ENCODE measurements at places on chromosomes 3 and 15.

DNA sequence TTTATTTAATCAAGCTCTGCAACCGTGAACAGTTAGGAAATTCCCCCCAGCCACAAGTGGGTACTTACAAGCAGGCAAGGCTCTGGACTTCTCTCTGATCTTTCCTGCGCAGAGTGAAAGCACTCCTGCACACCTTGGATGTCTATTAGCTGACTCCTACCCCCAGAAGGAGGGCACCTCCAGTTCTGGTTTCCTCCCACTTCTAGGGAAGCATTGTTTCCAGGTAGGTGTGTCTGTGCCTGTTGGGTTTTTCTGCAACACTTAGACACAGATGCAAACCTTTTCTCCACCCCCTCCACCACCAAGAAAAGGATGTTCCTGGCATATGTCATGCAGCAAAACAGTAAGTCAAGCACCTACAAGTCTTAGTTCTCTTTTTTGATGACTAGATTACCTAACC, at the start of gene ZBED2:
ZBED2 (minus strand) TSS at position 115 of the 400 bp plus-strand sequence. CDS start 1,145 bp downstream, outside the sequence.
- no peaks in the 10 kb centered on the region for H3K4me1 ChIP-seq
- H3K27ac ChIP-seq = no peak within 1 kb of the TSS
- no peak within 1 kb of the TSS for H3K4me3 ChIP-seq
- no peak for DNase-seq
- H3K27me3 ChIP-seq = no peaks in the 10 kb centered on the region

DNA sequence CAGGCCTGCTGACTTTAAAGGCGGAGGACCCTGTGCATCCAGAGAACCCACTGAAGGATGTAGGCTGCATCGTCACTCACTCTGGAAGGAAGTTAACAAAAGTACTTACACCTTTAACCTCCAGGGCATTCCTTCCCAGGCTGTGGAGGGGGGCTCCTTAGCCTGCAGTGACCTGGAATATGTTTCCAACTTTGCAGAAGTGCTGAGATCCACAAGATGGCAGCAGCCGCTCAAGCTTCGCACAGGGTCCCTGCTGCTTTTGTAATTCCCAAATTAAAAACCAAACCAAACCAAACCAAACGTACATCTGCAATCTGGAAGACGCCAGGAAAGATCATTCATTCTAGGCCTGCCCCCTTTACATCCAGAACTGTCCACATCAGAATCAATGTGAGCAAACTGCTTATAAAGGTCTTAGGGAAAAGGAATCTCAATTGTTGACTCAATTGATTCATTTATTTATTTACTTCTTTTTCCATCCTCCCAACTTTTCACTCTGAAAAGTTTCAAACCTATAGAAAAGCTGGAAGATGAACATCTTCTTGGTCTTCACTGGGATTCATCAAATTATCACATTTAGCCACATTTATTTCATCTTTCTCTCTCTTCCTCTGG, 70.5 kb upstream of the KLHL25 start:
- H3K36me3 ChIP-seq = no peaks in the 10 kb centered on the region
- H3K27me3 ChIP-seq = peaks cover 7% of the 10 kb centered on the region
- no peak overlapping the region for H3K27ac ChIP-seq
- DNase-seq = no peak

- no peak for DNase-seq
- H3K27me3 ChIP-seq = no peaks in the 10 kb centered on the region
- H3K4me3 ChIP-seq = no peak overlapping the region
- H3K36me3 ChIP-seq = no peaks in the 10 kb centered on the region
Observed at GRCh38 chr15:52278636-52279367, 16.8 kb downstream of the MYO5C start.

DNA sequence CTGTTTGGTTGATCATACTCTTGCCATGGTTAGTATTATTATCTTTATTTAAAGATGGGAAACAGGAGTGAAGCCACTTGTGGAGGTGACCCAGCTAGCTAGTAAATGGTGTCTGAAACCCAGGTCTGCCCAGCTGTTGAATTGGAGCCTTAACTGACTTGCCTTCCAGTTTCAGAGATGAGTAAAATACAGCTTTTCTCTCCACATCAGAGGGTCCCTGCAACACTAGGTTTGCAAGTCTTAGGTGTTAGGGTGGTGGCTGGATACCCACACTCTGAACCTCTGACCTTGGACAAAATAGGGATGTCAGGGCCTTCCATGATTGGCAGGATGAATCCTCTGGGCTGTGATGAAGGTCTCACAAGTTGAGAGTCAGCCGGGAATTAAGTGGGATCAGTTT, 4.1 kb downstream of the FLNB start:
- H3K27ac ChIP-seq = peak overlapping the region; percentile 79
- no peaks in the 10 kb centered on the region for H3K36me3 ChIP-seq
- H3K27me3 ChIP-seq = no peaks in the 10 kb centered on the region
- DNase-seq = no peak

- H3K27ac ChIP-seq = no peak overlapping the region
- H3K4me1 ChIP-seq = no peaks in the 10 kb centered on the region
- no peak overlapping the region for H3K4me3 ChIP-seq
- DNase-seq = no peak
- H3K36me3 ChIP-seq = no peaks in the 10 kb centered on the region
Observed at GRCh38 chr3:59540241-59540640, 490.4 kb upstream of the CFAP20DC start.

DNA sequence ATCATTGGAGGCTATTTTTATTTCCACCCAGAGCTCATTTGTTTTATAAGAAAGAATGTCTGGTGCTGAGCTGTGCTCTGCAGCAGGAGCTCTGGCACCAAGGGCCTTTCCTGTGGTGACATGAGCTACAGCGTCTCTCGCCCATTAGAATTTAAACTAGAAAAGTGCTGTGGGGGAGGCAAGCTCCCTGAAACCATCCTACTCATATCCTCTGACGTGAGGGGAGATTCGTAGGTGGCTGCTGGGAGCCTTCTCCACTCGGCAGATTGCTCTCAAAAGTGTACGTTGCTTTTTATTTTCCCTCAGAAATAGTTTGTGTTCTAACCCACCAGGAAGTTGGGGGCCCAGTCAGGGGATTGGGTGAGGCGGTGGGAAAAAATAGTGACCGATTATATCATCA, 76.3 kb upstream of the ARHGEF3 start:
- no peaks in the 10 kb centered on the region for H3K4me1 ChIP-seq
- no peak overlapping the region for H3K27ac ChIP-seq

GRCh38 chr15:79310612-79310984, 314 bp upstream of the TMED3 start:
- no peaks in the 10 kb centered on the region for H3K27me3 ChIP-seq
- H3K27ac ChIP-seq = peak overlapping the region; percentile 69
- H3K4me1 ChIP-seq = peaks cover 6% of the 10 kb centered on the region

DNA sequence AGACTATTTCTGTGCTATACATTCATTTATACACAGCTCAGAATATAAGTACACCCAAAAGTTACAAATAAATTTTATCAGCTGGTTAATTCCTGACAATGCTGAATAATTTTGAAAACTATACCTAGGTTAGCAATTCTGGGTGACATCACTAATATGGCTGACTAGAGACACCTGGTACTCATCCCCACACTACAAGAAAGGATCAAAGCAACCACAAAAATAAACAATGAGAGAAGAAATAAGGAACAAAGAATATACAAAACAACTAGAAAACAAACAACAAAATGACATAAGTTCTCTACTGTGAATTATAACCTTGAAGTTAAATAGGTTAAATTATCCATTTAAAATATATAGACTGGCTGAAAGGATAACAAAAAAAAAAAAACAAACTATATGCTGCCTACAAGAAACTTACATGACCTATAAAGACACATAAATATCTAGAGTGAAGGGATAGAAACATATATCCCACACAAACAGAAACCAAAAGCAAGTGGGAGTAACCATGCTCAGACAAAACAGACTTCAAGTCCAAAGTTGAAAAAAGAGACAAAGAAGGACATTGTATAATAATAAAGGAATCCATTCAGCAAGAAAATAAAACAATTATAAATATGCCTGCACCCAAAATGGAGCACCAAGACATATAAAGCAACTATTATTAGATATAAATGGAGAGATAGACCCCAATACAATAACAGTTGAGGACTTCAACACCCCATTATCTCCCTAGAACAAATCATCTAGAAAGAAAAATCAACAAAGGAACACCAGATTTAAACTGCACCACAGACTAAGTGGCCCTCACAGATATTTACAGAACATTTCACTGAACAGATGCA, 57.8 kb downstream of the IMPG2 start:
- no peaks in the 10 kb centered on the region for H3K36me3 ChIP-seq
- no peak overlapping the region for H3K4me3 ChIP-seq
- no peaks in the 10 kb centered on the region for H3K4me1 ChIP-seq
- no peak for DNase-seq
- H3K27ac ChIP-seq = no peak overlapping the region

DNA sequence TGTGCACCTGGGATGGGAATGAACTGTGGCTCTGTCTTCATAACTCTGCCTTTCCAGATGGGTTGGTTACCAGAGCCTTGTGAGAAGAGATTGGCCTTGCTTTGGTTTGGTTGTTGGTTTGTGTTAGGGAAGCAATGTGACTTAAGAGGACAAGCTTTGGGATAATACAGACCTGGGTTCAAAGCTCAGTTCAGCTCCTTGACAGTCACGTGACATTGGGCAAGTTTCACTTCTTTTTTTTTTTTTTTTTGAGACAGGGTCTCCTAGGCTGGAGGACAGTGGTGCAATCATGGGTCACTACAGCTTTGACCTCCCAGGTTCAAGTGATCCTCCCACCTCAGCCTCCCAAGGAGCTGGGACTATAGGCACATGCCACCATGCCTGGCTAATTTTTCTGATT, 42.7 kb downstream of the CORO2B start:
- no peak overlapping the region for H3K4me3 ChIP-seq
- H3K4me1 ChIP-seq = no peaks in the 10 kb centered on the region
- DNase-seq = no peak
- peak overlapping the region; percentile 61 for H3K27ac ChIP-seq
- no peaks in the 10 kb centered on the region for H3K36me3 ChIP-seq

- H3K4me1 ChIP-seq = no peaks in the 10 kb centered on the region
- no peaks in the 10 kb centered on the region for H3K36me3 ChIP-seq
- H3K27ac ChIP-seq = no peak overlapping the region
- DNase-seq = no peak
- H3K4me3 ChIP-seq = no peak overlapping the region
- H3K27me3 ChIP-seq = no peaks in the 10 kb centered on the region
Observed at GRCh38 chr3:150259526-150260397, 148.3 kb upstream of the TSC22D2 start.

- peak; percentile 14 for DNase-seq
- no peaks in the 10 kb centered on the region for H3K4me1 ChIP-seq
- no peaks in the 10 kb centered on the region for H3K27me3 ChIP-seq
- no peak overlapping the region for H3K27ac ChIP-seq
Observed at GRCh38 chr3:45761831-45762230, 34.5 kb downstream of the SLC6A20 start.

GRCh38 chr3:197376735-197377555, 78.5 kb upstream of the DLG1 start:
- H3K27me3 ChIP-seq = no peaks in the 10 kb centered on the region
- no peak for DNase-seq
- no peak overlapping the region for H3K4me3 ChIP-seq
- H3K27ac ChIP-seq = no peak overlapping the region
- H3K36me3 ChIP-seq = no peaks in the 10 kb centered on the region

GRCh38 chr15:91302588-91303439, 202.8 kb downstream of the SV2B start:
- no peak overlapping the region for H3K4me3 ChIP-seq
- no peak overlapping the region for H3K27ac ChIP-seq
- no peaks in the 10 kb centered on the region for H3K36me3 ChIP-seq
- no peaks in the 10 kb centered on the region for H3K4me1 ChIP-seq

- no peak overlapping the region for H3K4me3 ChIP-seq
- H3K27me3 ChIP-seq = no peaks in the 10 kb centered on the region
- H3K36me3 ChIP-seq = no peaks in the 10 kb centered on the region
- H3K4me1 ChIP-seq = no peaks in the 10 kb centered on the region
- no peak for DNase-seq
- no peak overlapping the region for H3K27ac ChIP-seq
Observed at GRCh38 chr3:62724503-62724902, 150.7 kb downstream of the CADPS start.

DNA sequence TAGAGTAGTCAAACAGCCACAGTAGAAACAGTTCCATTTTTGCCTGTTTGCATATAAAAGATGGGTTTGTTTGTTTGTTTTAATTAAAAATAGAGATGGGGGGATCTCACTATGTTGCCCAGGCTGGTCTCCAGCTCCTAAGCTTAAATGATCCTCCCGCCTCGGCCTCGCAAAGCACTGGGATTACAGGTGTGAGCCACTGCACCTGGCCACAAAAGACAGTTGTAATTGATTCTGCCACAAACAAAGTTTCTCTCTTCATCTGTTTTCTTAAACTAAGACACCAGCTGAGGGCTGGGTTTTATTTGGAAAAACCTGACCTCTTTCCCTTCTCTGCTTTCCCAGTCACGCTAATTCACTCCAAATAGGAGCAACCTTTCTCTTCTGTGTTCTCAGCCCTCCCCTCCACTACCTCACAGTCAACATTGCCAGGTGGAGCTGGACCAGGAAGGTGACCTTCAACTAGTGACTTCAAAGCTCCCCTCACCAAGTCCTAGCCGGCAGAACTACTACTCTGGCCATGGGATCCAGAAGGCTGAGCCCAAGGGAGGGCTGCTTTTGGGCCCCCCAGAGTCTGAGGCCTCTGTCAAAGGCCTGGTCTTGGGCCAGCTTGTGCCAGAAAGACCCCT, 1.5 kb upstream of the IDH2 start:
- no peaks in the 10 kb centered on the region for H3K27me3 ChIP-seq
- peak overlapping the region; percentile 81 for H3K27ac ChIP-seq
- peaks cover 15% of the 10 kb centered on the region for H3K4me1 ChIP-seq
- H3K4me3 ChIP-seq = peak overlapping the region; percentile 20
- DNase-seq = no peak
- no peaks in the 10 kb centered on the region for H3K36me3 ChIP-seq

GRCh38 chr3:45319996-45320305, 68.4 kb upstream of the LARS2 start:
- DNase-seq = no peak
- no peaks in the 10 kb centered on the region for H3K27me3 ChIP-seq
- no peak overlapping the region for H3K4me3 ChIP-seq
- H3K4me1 ChIP-seq = no peaks in the 10 kb centered on the region

DNA sequence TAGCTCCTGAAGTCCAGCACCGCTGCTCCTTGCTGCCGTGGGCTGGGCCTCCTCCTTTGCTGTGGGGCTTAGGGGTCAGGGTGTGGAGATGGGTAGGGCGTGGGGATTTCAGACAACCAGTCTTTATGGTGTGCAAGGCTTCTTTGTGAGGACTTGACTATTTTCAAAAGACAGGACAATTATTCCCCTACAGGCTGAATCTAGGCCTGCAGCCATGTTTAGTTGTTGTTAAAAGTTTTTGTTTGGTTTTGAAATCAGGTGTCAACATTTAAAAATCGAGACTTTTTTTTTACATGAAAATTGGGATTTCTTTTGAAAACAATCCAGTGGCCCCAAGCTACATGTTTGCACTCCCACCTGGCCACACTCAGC, 10.6 kb downstream of the RPL32 start:
- H3K27me3 ChIP-seq = no peaks in the 10 kb centered on the region
- H3K27ac ChIP-seq = no peak overlapping the region
- peaks cover 11% of the 10 kb centered on the region for H3K36me3 ChIP-seq
- H3K4me3 ChIP-seq = no peak overlapping the region
